ENCODE measurements at places on chromosomes 2 and 18.

- peaks cover 8% of the 10 kb centered on the region for H3K4me1 ChIP-seq
- no peak overlapping the region for H3K4me3 ChIP-seq
- peak; percentile 5 for DNase-seq
- H3K36me3 ChIP-seq = no peaks in the 10 kb centered on the region
- peak overlapping the region; percentile 51 for H3K27ac ChIP-seq
These were observed 230.2 kb downstream of the ATAD2B start for GRCh38 chr2:23696752-23697045.

DNA sequence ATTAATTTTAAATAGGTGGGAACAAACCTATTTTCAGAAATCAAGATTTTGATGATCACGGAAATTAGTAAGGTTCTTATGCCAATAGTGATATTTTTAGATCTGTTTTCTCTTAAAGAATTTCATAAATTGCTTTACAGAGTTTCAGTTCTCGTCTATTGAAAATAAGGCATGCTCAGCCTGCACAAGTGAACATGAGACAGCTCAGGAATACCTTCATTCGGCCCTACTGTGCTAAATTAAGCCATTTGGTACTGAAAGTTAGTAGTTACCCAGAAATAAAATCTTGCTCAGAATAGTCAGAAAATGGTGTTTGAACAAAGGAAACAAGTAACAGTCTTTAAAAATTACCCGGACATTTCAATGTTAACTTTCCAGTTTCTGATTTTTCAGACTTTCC is 60.4 kb downstream of the DLGAP1 start:
- no peaks in the 10 kb centered on the region for H3K27me3 ChIP-seq
- no peak overlapping the region for H3K4me3 ChIP-seq
- no peaks in the 10 kb centered on the region for H3K4me1 ChIP-seq
- H3K27ac ChIP-seq = no peak overlapping the region
- no peaks in the 10 kb centered on the region for H3K36me3 ChIP-seq
- no peak for DNase-seq

- H3K4me1 ChIP-seq = no peaks in the 10 kb centered on the region
- H3K27me3 ChIP-seq = no peaks in the 10 kb centered on the region
- DNase-seq = no peak
- no peaks in the 10 kb centered on the region for H3K36me3 ChIP-seq
These were observed 101.1 kb downstream of the PMS1 start for GRCh38 chr2:189885368-189885767.

DNA sequence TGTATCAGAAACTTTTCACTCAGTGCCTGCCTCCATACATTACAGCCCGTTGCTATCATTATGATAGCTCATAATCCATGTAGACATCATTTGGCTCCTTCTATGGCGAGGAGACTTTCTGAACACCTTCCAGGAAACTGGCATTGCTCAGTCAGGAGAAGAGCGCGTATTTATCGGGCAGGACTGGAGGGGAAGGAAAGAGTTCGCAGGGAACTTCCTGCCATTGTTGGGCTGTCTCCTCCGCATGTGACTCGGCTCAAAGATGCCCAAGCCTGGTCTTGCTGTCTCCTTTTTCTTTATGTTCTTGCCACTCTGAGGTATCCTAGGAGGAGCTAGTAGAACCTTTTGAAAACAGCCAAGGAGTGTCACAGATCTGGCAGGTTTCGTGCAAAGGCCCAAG is 156.8 kb downstream of the CTIF start:
- no peak for DNase-seq
- H3K27ac ChIP-seq = no peak overlapping the region
- H3K36me3 ChIP-seq = peaks cover 10% of the 10 kb centered on the region
- H3K4me1 ChIP-seq = no peaks in the 10 kb centered on the region
- H3K27me3 ChIP-seq = no peaks in the 10 kb centered on the region

DNA sequence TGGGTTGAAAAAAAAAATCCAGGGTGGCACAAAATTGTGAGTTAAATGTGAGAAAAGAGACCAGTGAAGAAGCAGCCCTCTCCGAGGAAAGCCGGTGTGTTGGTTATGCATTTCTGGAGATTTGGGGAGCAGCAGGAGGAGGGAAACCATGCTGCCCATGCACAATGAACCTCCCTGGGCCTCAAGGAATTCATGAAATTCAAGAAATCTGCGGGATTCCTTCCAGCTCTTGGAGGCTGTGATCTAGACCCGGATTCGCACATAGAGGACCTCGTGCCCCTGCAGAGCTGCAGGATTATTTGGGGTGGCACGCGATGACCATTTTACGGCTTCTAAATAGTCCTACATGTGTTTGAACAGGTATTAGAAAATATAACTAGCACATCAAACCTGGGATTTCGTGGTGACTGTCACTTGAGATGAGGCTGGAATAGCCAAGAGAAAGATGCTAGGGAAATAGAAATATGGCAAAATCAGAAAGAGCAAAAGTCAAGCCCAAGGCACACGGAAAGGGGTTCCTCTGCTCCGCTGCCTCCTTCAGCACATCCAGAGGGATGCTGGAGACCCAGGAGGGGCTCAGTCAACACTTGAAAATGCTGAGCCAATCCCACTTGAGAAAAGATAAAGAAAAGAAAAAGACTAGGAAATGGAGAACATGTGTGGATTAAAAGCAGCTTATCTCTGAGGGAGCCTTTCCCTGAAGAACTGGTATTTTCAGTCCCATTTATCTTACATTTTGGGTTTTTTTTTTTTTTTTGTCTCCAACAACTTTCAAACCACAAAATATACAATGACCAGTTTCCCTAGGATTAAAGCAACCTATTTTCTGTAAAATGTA is 22.0 kb downstream of the KCTD1 start:
- no peaks in the 10 kb centered on the region for H3K27me3 ChIP-seq
- no peaks in the 10 kb centered on the region for H3K36me3 ChIP-seq
- H3K4me1 ChIP-seq = peaks cover 45% of the 10 kb centered on the region
- peak overlapping the region; percentile 54 for H3K27ac ChIP-seq
- no peak for DNase-seq
- H3K4me3 ChIP-seq = no peak overlapping the region

DNA sequence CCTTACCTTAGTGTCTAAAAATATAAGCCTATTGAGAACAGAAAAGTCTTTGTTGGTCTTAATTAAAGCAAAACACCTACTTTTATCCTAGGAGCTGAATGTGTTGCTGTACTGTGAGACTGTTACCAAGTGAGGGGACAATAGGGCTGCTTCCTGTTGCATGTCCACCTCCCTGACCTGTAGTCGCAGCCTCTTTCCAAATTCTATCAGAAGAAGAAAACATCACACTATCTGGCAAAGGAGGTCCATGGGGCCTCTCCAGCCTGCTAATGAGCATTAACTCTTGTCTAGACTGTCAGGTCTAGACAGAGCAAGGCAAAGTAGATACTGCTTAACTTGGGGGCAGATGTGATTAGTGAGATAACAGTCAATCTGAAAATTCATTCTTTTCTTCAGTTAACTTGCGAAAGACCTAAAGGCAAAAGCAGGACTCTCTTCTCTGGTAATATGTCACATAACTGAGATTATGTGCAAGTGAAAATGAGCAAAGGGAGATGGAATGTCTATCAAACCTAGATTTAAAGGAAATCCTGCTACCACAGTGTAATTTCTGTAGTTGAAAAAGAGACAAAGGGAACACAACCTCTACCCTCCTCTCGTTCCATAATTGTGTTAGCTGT is 66.9 kb downstream of the CDH20 start:
- no peaks in the 10 kb centered on the region for H3K4me1 ChIP-seq
- no peak for DNase-seq
- H3K4me3 ChIP-seq = no peak overlapping the region
- no peak overlapping the region for H3K27ac ChIP-seq
- no peaks in the 10 kb centered on the region for H3K36me3 ChIP-seq
- H3K27me3 ChIP-seq = no peaks in the 10 kb centered on the region

GRCh38 chr2:64049633-64050220 is 30.5 kb upstream of the VPS54 start:
- no peak overlapping the region for H3K27ac ChIP-seq
- H3K4me1 ChIP-seq = no peaks in the 10 kb centered on the region
- no peak overlapping the region for H3K4me3 ChIP-seq
- H3K27me3 ChIP-seq = no peaks in the 10 kb centered on the region
- peak; percentile 16 for DNase-seq
- no peaks in the 10 kb centered on the region for H3K36me3 ChIP-seq

DNA sequence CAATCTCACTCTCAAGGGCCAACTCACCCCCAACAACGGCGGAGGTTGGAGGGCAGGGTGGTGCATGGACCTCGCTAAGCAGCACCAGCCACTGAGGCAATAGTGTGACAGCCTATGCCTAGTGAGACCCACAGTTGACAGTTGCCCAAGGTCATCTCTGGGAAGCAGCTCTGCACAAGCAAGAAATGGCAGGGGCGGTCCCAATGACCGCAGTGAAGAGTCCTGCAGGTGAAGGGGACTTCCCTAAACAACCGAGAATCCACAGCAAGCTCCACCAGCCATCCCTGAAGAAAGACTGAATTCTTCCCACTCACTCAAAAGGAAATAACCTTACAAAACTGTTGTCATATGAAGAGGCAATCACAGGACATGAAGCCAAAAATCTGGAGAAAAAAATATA is 313.4 kb upstream of the ID2 start:
- H3K27ac ChIP-seq = no peak overlapping the region
- no peak overlapping the region for H3K4me3 ChIP-seq

Data from tibial nerve (tissue), 4 donors.